ENCODE measurements at places on chromosomes 7 and 10. TPM values are rescaled to one million over a fixed set of nuclear protein-coding genes. Genes with fewer than 3 reads are reported as not detected.

CDC14C gene
- total RNA-seq: not detected

LBX1 gene
- not detected for total RNA-seq

SYT15B gene
- total RNA-seq: 0.14 TPM

WDR86 gene
- total RNA-seq: not detected

HMX3 gene
- total RNA-seq: 0.19 TPM

TCF7L2 gene
- 1.1 TPM for total RNA-seq

ANKRD61 gene
- 0.16 TPM for total RNA-seq

ZNF282 gene
- total RNA-seq: 30.8 TPM

MNX1 gene
- total RNA-seq: not detected

PLPP4 gene
- not detected for total RNA-seq

IQCE gene
- 6.1 TPM for total RNA-seq

KCNH2 gene
- total RNA-seq: 0.45 TPM

LIPK gene
- not detected for total RNA-seq

TMEM140 gene
- 12.7 TPM for total RNA-seq

NRCAM gene
- total RNA-seq: 4.6 TPM

C1QL3 gene
- total RNA-seq: not detected

TAS2R4 gene
- total RNA-seq: 0.28 TPM

LRGUK gene
- total RNA-seq: not detected

UTF1 gene
- not detected for total RNA-seq

CALML3 gene
- total RNA-seq: not detected

CYP2C19 gene
- not detected for total RNA-seq

ARHGEF5 gene
- total RNA-seq: 10.9 TPM

GSTO2 gene
- total RNA-seq: 1.5 TPM

NKX2-3 gene
- total RNA-seq: not detected

WNT8B gene
- 0.16 TPM for total RNA-seq

GPR85 gene
- total RNA-seq: not detected

CDNF gene
- total RNA-seq: 1.6 TPM
